ENCODE measurements at places on chromosomes 11 and 22.
A peak's percentile ranks its signal among the peaks of the same experiment; 100 is the strongest.

- no peak for DNase-seq
Measured at GRCh38 chr22:28047740-28048139, 128.7 kb upstream of the PITPNB start.

GRCh38 chr11:28833169-28833568 is 725.0 kb downstream of the METTL15 start:
- no peak for DNase-seq

- DNase-seq, result no peak
Measured at GRCh38 chr11:132942611-132943356, 589.5 kb downstream of the OPCML start.

DNA sequence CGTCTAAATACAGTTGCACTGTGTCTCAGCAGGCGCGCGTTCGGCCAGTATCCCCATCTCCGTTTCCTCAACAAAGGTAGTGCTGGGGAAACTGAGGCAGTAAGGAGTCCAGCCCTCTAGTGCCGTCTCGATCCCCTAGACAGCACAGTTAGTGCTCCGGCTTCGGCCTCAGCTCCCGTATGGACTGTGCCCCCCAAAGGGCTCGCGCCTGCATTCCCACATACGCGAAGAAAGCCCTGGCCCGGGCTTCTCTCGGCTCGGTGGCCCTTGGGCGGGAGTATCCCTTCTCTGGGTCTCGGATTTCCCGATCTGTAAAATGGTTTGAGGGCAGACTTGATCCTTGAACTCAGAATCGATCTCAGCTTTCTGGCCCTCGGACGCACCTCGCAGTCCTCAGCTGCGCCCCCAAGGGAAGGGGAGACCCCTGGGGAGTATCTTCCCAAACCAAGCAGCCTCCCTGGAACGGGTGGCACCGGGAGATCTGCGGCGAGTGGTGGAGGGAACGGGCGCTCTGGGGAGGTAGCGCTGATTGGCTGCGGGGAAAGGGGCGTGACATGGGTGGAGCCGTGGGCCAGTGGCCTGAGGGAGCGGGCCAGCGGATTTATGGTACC is 759 bp upstream of the PEX16 start:
- peak; percentile 43 for DNase-seq

DNA sequence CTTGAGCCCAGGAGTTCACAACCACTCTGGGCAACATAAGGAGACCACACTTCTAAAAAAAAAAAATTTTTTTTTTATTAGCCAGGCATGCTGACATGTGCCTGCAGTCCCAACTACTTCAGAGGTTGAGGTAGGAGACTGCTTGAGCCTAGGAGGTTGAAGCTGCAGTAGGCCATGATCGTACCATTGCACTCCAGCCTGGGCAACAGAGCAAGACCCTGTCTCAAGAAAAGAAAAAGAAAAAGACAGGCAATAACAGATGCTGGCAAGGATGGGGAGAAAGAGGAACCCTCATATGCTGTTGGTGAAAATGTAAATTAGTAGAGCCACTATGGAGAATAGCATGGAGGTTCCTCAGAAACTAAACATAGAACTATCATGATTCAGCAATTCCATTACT is 64.8 kb downstream of the PAK1 start:
- DNase-seq, result no peak

GRCh38 chr11:131038597-131038996 is 122.3 kb upstream of the SNX19 start:
- DNase-seq, result no peak

DNA sequence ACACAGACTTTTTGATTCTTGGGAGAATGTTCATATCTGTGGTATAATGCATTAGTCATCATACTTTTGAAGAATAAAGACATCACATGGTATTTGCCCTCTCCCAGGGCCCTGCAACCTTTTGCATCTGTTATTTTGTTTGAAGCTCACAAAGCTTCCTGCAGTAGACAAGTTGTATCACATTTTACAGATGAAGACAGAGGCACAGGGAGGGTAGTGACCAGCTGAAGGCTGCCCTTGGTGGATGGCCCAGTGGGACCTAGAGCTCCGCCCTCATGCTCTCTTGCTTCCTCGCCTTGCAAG is 66.4 kb downstream of the UBASH3B start:
- no peak for DNase-seq
